ENCODE measurements at places on chromosomes 6 and 20.

- DNase-seq: no peak
These were observed 25.9 kb upstream of the AIG1 start for GRCh38 chr6:143034689-143035334.

GRCh38 chr6:4610256-4610655, 165.9 kb upstream of the CDYL start:
- no peak for DNase-seq

- DNase-seq: no peak
These were observed 67.0 kb upstream of the TNFAIP3 start for GRCh38 chr6:137799950-137800568.

- DNase-seq: no peak
These were observed 17.8 kb upstream of the SLC2A12 start for GRCh38 chr6:134070271-134070670.

GRCh38 chr6:31730631-31731086, 1.6 kb upstream of the DDAH2 start:
- DNase-seq: no peak

DNA sequence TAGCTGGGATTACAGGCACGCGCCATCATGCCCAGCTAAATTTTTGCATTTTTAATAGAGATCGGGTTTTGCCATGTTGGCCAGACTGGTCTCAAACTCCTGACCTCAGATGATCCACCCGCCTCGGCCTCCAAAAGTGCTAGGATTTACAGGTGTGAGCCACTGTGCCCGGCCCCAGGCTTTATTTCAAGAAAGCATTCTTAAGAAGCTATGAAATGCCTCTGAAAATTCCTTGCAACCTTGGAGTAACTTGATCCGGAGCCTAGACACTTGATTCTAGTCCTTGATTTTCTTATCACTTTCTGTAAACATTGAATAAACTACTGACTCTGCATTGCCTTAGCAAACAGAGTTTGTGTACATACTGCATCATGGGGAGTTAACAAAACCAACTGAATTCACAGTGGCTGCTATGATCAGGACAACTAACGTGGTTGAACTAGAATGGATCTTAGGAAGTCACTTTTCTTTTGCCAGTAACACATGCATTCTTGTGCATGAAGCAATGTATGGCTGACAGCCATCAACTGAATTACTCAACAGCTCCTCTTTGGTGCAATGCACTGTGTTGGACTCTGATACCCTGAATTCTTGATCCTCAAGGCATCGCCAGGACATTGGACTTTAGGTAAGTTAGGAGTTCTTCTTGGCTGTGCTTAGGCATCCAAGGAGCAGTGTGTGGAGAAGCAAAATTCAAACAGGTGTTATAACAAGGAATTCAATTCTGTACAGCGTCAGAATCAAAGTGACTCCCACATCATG, 102.8 kb upstream of the TMEM170B start:
- DNase-seq: no peak

DNA sequence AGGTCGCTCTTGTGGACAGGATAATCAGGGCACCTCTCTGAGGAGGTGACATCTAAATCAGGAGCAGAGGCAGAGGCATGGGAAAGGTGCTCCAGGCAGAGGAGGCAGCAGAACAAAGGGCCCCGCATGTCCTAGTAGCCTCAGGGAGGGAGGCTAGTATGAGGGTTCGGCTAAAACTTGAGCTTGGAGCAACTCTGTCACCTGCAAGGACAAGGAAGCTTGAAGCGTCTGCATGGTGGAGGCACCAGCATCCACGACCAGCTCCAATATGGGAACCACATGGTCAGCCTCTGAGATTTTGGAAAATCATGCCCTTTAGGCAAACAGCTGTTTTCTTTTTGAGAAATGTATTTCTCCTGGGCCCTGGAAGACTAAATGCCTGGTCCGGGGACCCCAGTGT, 13.0 kb upstream of the MPC1 start:
- no peak for DNase-seq

DNA sequence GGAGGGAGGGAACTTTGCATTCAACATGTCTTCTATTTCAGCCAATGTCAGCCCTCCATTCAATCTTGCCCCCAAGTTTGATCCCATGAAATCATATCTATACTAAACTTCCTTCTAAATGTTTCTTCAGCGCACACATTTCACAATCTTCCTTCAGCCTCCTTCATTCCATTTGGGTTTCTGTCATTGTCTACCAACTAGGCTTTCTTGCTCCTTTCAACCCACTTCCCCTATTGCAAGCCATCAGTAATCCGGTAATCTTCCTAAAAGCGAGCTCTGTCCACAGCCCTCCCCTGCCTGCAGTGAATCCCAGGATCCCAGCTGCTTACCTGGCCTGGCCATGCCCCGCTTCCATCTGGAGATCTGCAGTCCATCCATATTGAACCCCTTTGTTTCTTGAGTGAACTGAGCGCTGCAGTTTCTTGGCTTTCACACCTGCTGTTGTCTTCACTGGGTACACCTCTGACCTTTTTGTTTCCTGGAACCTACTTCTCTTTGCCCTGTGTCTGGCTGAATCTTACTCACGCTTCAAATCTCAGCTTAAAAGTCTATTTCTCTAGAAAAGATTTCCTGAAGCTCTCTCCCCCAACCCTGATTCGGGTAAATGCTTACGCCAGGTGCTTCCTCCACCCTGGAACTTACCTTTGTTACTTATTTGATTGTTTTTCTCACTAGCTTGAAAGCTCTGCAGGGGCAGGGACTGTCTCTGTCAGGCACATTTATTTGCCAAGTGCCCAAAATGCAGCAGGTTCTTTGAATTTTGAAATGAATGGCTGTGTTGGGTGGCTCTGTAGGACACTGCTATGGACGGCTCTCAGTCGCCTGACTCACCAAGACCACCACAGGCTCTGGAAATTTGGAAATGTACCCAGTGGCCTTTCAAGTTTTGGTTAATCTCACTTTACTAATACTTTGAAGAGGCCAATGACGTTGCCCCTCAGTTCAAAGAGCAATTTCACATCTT, 50.3 kb downstream of the ADTRP start:
- no peak for DNase-seq

DNA sequence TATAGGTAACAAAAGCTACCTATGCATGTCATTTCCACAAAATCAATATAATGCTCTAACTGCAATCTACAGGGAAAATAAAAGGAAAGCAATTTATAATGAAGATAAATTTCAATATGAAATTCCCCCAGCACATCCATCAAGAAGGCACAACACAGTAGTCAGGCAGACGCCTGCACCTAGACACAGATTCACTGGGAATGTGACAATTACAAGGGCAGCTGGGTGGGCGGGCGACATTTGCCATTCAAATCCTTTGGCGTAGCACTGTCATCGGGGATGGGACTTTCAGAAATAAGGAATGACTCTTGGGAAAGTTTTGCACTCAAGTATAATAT, 60.4 kb downstream of the SULF2 start:
- no peak for DNase-seq

- no peak for DNase-seq
These were observed 146.7 kb downstream of the PLCB4 start for GRCh38 chr20:9215539-9215938.

DNA sequence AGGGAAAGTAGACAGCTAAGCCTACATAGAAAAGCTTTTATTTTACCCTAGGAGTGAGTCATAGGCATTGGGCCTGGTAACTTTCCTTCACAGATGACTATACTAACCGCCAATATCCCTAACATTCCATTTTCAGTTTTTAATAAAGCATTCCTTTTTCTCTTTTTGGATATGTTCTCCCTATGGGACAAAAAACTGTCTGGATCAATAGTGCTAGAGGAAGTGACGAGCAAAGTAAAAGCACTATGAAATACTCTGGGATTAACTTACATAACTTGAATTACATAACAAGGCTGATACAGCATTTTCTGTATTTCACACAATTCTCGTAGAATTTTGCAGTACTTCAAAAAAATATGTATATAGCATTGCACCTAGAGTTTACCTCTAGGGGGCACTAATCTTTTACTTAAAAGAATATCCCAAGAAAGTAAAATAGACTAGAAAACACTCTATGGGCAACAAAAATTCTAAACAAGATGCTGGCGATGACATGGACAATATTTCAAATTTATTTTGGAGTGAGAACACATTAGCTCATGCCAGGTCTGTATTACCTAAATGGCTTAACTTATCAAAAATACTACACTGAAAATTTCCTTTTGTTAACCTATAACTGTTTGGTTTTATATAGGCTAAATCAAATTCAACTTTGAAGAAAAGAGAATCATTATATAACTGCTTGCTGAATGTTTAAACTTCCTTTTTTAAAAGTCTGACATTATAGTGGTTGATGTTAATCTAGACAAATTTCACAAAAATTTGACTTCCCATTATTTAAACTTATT, 66.3 kb upstream of the DST start:
- DNase-seq: no peak

- no peak for DNase-seq
These were observed 18.3 kb upstream of the ASF1A start for GRCh38 chr6:118875672-118876071.

GRCh38 chr6:43125119-43125518, 46.0 kb upstream of the SRF start:
- DNase-seq: no peak

GRCh38 chr6:124792386-124792785, 169.9 kb upstream of the RNF217 start:
- DNase-seq: no peak

GRCh38 chr20:12591949-12592470, 416.8 kb upstream of the SPTLC3 start:
- no peak for DNase-seq

- DNase-seq: no peak
These were observed 8.8 kb downstream of the TMEM244 start for GRCh38 chr6:129852257-129852858.

GRCh38 chr6:138405816-138406413, 1.9 kb downstream of the HEBP2 start:
- DNase-seq: no peak

DNA sequence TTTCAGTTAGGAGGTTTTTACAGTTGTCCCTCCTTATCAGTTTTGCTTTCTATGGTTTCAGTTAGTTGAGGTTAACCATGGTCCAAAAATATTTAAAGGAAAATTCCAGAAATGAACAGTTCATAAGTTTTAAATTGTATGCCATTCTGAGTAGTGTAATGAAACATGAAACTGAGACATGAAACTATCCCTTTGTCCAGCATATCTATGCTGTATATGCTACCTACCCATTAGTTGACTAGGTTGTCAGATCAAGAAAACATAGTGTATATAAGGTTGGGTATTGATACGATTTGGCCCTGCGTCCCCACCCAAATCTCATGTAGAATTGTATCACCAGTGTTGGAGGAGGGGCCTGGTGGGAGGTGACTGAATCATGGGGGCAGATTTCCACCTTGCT, 39.1 kb downstream of the VGLL2 start:
- no peak for DNase-seq

- DNase-seq: no peak
These were observed 1027.9 kb upstream of the ADGRB3 start for GRCh38 chr6:67606906-67607828.

- no peak for DNase-seq
These were observed 25.7 kb upstream of the BTBD3 start for GRCh38 chr20:11891776-11892545.

GRCh38 chr6:74632196-74632875, 573.5 kb downstream of the COL12A1 start:
- DNase-seq: no peak

DNA sequence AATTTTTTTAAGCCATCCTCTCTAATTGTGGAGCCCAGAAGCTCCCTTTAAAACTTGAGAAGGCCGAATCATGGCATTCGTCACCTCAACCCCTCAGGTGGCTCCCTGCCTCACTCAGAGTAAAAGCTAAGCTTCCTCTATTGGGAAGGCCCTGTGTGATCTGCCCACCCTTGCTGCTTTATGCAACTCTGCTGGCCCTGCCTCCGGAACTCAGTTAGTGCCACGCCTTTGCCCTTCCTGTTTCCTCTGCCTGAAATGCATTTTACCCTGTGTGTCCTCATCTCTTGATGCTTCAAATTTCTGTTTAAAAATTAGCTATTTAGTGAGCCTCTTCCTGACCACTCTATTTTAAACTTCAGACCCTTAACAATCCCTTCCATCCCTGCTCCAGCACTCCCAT, 5.7 kb downstream of the PACRG start:
- DNase-seq: no peak

DNA sequence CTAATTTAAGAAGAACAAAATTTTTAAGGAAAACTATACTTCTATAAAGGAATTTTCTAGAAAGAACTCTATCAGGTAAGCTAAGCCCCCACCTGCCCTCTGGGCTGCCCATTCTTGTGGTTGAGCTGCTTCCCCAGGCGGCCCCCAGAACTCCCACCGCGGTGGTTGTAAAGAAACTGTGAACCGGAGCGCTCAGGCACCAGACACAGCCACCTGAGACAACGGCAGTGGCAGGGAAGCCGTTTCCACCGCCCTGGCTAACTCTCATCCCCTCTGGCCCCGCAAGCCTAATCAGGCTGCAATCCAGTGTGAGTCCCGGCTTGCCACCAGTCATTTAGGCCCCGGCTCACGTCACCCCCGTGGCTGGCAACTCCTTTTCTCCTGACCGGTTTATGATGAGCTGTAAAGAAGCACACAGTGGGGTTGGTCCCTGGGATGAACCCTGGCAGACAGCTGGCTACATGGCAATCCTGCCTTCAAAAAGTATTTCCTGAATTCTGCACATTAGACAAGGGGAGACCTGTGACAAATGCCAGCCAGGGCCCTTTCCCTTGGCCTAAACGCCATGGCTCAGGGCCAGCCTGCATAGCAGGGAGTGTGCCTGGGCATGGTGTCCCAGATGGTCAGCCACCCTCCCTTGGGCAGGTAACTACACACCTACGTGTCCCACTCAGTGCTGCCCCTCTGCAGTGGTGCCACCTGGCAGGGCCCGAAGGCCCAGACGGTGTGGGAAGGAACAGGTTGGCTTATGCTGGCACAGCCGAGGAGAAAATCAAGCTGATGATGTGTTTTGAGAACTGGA, 63.8 kb upstream of the GPR31 start:
- DNase-seq: no peak

All from caudate nucleus (tissue), 63 donors.